ENCODE measurements at places on chromosomes 13 and 19. TPM values are rescaled to one million over a fixed set of nuclear protein-coding genes. Genes with fewer than 3 reads are reported as not detected.

- DNase-seq: no peak
These were observed 133.3 kb downstream of the RGCC start for GRCh38 chr13:41590643-41591042.

DNA sequence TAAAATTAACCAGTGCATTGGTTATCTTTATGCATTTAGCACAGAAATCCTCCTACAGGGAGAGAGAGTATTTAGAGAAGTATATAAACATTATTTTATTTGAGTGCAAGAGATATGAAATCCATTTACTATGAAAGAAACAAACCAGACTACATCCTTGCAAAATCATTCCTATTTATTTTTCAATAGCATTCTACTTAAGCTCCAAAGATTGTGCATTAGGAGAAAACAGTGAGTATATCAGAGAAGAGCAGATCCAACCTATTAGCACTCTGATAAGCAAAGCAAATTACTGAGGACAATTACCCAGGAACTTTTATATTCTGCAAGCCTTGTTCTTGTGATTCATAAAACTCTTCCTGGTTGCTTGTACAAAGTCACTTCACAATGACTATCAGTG, 256.1 kb downstream of the FGF14 start:
- no peak for DNase-seq

DNA sequence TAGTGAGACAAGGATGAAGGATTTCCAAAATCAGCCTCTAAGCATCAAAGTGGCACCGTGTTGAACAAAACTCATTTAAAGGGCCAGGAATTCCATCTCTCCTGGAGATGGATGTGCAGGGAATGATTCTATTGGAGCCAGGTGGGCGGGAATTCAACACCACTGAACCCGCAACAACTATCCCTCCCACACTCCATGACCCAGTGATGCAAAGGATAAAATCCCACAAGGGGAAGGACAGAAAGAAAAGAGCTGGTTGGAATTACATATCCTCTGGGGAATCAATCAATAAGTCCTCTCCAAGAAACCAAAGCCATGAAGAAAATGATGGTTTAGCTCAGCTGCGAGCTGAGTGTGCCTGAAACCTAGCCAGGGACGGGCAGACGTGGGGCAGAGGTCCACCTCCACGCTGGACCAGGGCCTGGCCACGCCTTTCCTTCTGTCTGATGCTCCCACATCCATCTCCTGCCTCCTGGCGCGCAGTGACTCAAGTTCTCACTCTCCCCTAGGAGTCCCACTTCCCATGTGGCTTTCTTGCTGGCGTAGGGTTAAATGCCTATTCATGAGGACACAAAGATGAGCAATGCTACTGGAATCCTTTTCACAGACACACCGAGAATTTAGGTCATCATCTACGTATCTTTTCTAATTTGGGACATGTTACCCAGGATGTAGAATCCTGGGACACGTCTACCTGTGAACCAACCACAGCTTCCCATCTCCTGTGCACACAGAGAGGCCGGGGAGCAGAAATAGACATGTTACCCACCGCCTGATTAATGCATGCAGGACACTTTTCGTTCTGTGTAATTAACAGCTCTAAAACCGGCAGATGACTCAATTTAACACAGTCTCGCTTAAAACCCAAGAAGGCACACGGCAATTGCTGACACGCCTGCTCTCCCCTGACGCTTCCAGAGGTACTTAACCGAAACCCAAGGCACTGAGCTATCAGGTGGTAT, 48.6 kb downstream of the PEPD start:
- peak; percentile 77 for DNase-seq

DNA sequence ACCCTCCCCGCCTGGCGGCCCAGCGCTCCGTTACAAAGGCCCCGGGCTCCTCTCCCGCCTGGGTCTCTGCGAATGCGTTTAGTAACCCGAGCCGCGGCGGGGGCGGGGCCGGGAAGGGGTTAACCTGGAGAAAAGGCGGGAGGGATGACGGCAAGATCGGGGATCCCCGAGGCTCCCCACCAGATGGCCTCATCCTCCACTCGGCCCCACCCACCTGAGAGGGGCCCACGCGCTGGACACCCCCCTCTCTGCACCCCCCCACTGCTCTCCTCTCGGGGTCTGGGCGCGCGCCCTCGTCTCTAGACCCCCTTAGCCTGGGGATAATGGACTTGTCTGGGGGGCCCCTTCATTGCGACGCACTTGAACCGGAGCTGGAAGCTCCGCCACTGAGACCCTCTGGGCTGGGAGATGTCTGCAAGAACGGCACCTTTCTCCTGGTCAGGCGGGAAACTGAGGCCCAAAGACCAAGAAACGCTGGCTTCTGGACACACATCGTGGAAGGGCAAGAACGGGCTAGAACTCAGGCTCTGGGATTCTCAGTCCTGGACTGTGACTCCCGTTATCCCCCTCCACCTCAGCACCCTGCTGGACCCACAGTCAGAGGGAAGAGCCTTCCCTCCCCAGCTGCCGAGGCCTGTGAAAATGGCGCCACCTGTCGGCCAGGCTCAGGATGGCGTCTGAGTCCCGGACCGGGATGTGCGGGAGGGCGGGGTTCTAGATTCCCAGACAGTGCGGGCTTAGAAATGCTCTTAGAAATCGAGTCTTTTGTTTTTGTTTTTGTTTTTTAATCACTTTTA, 2.9 kb upstream of the LTBP4 start:
- DNase-seq: peak; percentile 97

GRCh38 chr13:100480676-100481075, 107.9 kb downstream of the GGACT start:
- no peak for DNase-seq

GRCh38 chr13:24671386-24672113, 8.7 kb upstream of the ATP12A start:
- no peak for DNase-seq

GRCh38 chr13:49086722-49087121, 111.0 kb downstream of the FNDC3A start:
- no peak for DNase-seq

DNA sequence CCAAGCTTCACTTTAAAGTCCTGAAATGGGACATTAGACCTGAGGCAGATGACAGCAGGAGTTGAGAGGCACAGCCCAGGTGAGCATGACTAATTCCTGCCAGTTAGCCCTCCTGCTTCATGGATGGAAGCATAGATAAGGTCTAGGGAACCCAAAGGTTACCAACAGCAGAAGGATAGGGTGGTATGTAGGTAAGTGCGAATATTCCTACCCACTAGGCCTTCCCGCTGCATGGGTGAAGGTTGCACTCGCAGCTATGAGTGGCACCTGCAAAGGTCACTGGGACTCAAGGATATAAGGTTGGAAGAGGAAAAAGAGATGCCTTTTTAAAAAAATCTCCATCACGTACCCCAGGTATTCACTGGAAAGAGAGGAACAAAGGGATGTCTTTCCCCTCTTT, 12.2 kb upstream of the MLLT1 start:
- no peak for DNase-seq

DNA sequence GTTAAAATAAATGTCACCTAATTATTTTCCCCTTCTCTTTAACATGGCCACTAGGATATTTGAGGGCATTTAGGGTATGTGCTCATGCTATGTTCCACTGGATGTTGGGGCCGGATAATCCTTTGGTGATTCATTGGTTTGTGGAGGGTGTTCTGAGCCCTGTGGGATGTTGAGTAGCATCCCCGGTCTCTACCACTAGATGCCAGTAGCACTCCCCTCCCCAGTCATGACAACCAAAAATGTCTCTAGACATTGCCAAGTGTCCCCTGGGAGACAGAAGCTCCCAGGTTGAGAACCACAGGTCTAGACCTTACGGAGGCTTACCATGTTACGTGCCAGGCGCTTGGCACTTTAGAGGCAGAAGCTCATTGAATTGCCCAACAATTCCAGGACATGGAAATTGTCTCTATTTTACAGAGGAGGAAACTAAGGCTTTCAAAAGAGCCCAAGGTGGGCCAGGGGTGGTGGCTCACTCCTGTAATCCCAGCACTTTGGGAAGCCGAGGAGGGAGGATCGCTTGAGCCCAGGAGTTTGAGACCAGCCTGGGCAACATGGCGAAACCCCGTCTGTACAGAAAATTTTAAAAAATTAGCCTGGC, 14.1 kb downstream of the SHANK1 start:
- no peak for DNase-seq

GRCh38 chr13:94704377-94705080, 7.8 kb downstream of the SOX21 start:
- DNase-seq: peak; percentile 56

The CYP2A6 gene
- not detected for total RNA-seq

DNA sequence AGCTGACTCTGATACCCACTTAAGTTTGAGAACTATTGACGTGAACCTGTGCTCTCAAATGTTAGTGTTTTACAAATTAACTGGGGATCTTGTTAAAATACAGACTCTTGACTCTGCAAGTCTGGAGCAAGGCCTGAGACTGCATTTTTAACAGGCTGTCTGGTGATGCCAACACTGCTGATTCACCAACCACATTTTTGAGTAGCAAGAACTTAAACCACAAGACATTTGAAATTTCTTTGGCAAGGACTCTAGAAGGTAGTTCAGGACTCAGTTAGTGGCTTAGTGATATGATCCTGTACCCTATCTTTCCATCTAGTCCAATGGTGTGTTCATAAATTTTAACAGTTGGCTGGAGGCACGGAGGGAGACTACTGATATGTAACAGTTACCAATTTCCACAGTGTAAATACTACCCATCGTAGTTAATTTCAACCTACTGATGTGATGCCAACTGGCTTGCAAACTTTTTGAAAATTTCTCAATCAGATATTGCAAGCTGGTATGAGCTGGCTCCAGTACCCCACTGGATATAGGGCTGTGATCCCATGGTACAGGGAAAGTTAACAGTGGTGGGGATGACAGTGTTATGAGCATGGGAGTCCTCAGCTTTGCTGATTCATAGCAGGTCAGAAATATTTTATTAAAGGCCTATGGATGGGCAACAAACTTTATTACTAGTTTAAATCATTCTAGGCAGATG, 255.1 kb downstream of the TBC1D4 start:
- no peak for DNase-seq

GRCh38 chr13:109977212-109977968, 191.0 kb upstream of the IRS2 start:
- no peak for DNase-seq

The ZNF541 gene
- total RNA-seq: not detected

DNA sequence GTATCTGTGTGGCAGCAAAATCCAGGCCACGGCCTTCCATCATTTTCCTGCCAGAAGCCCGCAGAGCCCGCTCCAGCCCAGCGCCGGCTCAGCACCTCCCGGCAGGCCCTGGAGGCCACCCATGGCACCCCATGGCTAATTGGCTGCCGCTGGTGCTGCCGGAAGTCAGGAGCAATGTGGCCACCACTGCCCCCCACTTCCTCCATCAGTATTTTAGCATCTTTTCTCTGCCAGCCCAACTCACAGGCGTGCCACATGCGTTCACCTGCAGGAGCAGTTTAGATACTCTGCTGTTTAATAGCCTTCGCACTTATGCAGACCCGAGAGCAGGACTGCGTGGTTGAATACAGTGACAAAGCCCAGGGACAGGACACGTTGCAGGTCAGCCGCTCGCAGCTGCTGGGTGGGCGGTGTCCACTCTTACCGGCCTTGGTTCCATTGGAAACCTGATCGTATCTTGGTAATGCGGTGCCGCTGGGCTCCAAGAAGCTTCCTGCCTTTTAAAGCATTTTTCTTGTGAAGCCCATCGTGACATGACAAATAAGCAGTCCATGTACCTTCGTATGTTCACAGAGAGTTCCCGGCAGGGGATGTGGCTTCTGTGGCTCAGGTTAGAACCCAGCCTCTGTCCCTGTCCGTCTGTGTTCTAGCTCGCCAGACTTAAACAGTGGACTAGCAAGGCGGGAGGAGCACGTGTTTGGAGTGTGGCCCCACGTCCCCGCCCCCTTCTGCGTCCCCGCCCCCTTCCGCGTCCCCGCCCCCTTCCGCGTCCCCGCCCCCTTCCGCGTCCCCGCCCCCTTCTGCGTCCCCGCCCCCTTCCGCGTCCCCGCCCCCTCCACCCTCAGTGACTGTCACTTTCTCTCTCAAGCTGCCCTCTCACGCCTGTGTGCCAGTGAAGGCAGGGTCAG, 162.0 kb upstream of the SOX1 start:
- DNase-seq: peak; percentile 79

All from osteocyte (in vitro differentiated cells).